ENCODE measurements at places on chromosomes 6 and 20.
A peak's percentile ranks its signal among the peaks of the same experiment; 100 is the strongest.

DNA sequence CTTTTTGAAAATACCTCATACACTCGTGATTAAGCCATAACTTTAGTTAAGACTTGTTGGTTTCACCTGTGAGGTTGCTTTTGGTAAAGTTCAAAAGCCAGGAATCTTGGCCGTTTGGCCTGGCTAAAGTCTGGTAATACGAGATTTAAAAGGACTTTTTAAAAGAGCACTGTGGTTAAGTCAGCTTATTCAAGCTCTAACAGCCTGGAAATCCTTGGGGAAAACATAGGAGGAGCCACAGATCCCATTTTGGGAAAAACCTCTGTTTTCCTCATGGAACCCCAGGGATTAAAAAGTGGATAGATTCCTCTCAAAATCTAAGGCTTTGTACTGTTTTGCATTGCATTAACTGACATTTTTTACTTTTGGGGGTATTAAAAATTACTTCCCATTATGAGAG lies 13.7 kb upstream of the SLC22A16 start:
- DNase-seq = no peak

DNA sequence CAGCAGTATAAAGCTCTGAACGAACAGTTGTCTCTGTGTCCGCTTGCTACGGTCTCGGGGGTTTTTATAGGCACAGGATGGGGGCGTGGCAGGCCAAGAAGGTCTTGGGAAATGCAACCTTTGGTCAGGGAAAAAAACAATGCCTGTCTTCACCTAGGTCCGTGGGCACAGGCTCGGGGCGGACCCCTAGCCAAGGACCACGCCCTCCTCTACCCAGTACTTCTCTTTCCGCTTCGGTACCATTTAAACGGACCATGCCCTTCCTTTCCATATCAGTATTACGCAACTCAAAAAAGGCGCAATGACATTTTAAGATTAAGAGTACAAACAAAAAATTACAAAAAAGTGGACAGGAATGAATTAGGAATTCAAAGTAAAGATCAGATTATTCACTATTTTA lies 44.3 kb upstream of the SLC17A4 start:
- no peak for DNase-seq

- DNase-seq = no peak
Observed at GRCh38 chr20:31260326-31260932, 3.0 kb downstream of the DEFB115 start.

GRCh38 chr6:44047801-44048200 lies 79.5 kb downstream of the MRPL14 start:
- no peak for DNase-seq

GRCh38 chr6:137904822-137905617 lies 38.0 kb downstream of the TNFAIP3 start:
- peak; percentile 15 for DNase-seq

DNA sequence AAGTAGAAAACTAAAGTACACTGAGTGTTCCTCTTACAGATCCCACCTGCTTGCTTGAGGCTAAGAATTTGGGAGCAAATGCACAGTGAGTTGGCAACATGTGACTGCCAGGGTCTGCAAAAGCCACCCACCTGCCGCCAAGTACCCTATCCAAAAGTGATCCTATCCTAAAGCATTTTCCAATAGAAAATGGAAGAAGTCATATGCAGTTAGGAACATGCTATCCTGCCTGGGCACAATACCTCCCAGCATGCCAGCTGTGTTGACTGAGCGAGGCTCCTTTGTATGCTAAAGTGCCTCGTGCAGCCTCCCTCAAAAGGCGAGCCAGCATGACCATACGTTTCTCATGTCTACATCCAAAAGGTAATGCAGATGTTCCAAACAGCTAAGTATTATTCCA lies 52.7 kb downstream of the TRAF3IP2 start:
- no peak for DNase-seq

DNA sequence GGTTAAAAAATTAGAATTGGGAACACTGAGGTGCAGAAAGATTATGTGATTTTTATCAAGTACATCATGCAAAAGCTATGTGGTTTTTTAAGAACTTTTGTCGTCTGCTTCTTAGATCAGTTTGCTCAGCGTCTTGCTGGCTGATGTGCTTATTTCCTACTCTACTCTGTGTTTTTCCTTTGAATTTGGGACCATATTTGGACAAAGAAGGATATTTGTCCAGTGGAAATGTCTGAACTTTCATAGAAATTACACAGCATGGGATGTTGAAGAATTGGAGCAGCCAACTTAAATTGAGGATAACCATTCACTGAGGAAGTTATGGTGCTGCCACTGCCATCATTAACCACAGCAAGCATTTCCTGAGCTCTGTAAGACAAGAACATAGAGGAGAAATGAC lies 252.8 kb upstream of the HS3ST5 start:
- DNase-seq = no peak

GRCh38 chr6:35237476-35237875 lies 22.1 kb upstream of the ZNF76 start:
- DNase-seq = no peak

DNA sequence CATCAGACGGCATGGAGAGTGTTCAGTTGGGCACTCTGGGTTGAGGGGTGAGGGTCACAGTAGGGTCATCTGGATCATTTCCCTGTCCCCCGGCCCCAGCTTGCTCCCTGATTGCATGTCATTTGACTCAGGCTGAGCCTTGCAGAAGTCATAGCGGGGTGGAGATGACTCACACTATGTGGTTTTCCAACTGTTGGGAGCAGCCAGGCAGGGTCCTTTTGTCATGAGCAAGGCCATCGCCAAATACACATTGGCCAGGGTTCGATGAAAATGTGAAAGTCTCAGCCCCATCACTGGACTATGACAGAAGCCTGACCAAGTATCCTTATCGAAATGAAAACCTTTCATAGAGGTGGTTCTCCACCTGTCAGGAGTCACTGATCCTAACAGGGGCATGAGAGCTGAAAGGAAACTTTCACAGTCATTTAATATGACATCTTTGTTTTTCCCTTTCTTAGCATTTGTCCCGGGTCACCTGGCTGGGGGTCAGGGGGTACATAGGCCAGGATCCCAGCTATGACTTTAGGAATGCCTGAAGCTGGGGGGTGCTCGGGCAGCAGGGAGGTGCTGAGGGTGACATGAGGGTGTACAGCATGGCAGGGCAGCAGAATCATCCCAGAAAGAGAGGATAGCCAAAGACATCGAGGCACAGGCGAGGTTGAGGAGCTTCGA lies 70.2 kb upstream of the CD93 start:
- DNase-seq = no peak

- DNase-seq = no peak
Observed at GRCh38 chr6:14283600-14284235, 166.1 kb downstream of the CD83 start.

DNA sequence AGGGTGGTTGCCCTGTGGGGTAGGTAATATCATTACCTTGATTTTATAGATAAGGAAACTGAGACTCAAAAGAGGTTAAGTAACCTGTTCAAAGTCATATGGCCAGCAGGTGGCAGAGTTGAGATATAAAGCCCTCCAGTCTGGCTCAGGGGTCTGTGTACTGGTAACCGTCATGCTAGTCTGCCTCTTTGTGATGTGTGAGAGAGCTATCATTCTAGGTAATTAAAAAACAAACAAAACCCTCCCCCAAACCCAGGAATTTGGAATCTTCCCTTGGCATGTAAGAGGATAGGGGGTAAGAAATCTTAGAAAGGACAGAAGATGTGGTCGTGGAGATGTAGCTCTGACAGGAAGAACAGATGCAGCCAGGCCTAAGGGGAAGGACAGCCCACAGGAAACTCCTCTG lies 206.0 kb downstream of the CDC5L start:
- peak; percentile 28 for DNase-seq

GRCh38 chr6:161683400-161683799 lies 409.5 kb upstream of the AGPAT4 start:
- no peak for DNase-seq

DNA sequence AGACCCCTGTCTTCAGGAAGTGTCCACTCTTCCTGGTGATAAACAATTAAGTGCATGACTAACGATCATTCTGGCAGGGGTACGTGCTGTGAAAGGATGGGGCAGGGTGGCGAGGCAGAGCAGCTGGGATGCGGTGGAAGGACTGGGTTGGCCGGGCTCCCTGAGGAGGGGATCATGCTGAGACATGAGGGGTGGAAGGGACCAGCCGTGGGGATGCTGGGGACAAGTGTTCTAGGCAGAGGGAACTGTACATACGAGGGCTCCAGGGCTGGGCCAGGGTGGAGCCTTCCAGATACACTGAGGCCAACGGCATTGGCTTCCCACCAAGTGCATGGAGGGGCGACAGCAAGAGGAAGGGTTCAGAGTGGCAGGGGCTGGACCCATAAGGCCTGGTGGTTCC lies 65.7 kb upstream of the SIRPA start:
- DNase-seq = no peak

- no peak for DNase-seq
Observed at GRCh38 chr20:1377984-1378734, 14.7 kb downstream of the FKBP1A start.

GRCh38 chr6:10595731-10596664 lies 74.8 kb downstream of the GCNT2 start:
- no peak for DNase-seq

- no peak for DNase-seq
Observed at GRCh38 chr6:45625191-45625664, 247.5 kb upstream of the SUPT3H start.

GRCh38 chr6:156890627-156891314 lies 113.6 kb downstream of the ARID1B start:
- DNase-seq = no peak

GRCh38 chr6:126976253-126976797 lies 142.1 kb upstream of the RSPO3 start:
- DNase-seq = no peak

- DNase-seq = no peak
Observed at GRCh38 chr6:106466211-106466610, 105.7 kb downstream of the CRYBG1 start.

DNA sequence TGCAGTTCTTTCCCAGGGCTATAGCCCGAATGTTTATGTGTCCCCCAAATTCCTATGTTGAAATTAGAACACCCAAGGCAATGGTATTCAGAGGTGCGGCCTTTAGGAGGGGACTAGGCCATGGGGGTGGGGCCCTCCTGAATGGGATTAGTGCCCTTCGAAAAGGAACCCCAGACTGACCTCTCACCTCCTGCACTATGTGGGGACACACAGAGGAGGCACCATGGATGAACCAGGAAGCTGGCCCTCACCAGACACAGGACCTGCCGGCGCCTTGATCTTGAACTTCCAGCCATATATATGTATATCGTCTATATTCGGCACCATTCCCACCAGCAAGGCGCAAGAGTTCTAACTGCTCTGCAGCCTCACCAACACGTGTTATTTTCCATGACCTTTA lies 101.5 kb upstream of the BHLHE23 start:
- DNase-seq = no peak

DNA sequence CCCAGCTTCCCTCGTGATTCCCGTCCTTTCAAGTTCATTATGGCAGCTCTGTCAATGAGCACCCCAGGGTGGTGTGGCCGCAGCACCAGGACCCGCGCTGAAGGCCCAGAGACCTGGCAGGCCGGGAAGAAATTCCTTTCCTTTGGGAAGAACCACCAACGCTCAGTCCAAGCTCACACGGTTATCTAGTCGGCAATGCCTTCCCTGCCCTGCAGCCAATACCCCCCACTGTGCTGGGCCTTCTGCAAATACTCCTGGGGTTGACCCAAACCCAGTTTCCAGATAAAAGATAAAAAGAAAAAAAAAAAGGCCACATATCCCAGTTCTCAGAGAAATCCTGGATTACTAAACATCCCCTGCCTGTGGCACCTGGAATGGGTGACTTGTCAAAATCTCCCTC lies 28.7 kb downstream of the PXDC1 start:
- no peak for DNase-seq

GRCh38 chr6:41239467-41240159 lies 11.5 kb downstream of the TREML4 start:
- no peak for DNase-seq

- DNase-seq = no peak
Observed at GRCh38 chr20:47500554-47500953, 1.1 kb upstream of the NCOA3 start.

- DNase-seq = no peak
Observed at GRCh38 chr6:22838345-22838744, 269.0 kb downstream of the HDGFL1 start.

DNA sequence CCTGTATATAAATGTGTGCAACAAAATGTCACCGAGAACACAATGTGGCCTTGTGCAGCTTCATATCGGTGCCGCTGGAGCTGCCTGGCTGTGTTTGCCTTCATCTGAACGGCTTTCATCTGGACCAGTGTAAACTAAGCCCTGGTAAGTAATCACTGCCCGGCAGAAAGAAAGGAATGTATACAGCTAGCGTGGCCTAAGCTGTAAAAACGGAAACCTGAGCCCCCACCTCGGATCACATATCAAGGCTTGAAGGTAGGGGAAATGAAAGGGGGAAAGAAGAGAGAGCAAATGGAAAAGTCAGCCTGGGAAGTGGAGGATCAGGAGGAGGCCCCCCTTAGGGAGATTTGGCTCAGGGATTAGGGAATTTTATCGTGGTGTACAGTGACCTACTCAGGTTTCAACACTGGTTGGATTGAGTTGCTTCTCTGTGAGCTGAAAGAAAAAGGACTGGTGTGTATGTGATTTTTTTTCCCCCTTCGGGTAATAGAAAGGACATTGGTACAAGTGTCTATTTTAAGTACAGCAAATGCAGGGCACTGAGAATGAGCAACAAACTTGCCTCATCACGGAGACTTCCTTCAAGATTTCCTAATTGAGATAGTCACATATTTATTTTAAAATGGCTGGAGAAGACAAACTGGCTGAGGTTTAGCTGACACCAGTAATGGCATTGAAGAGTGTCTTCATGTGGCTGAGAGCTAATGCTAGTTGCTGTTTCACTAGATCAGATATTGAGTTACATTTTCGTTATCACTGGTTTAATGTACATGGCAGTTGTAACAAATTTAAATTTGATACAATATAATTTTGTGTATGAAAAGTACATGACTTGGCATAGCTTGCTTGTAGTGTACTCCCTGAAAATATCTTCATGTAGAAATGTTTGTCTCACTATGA lies 3.5 kb downstream of the SOBP start:
- DNase-seq = no peak

DNA sequence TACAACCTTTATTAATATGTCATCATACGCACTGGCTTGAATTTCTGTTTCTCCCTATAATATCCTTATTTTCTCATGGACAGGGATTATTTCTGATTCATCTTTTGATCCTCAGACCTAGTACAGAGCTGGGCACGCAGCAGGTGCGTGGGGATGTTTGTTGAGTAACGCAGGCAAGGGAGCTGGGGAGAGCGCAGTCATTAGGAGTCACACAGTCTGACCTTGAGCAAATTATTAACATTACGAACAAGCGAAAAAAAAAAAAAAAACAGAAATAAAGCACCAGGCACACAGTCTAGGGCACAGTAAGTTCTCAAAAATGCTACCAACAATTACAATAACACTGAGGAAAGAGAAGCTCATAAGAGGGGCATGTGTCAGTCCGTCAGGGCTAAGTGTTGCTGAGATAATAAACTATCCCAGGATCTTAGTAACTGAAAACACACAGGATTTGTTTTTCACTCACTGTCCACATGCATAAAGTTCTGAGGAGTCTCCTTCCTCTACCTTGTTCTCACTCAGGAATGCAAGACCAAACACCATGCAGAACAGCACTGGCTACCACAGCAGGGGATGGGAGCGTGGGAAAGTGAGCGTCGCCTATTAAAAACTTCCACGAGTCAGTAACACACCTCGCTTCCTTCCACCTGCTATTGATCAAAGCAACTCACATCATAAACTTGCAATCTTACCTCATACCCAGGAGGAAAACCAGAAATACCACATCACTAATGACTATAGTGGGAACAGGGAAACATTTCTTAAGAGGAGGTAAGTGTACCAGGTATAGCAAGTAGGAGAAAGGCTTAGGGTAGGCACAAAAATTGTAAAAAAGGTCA lies 56.9 kb downstream of the PDE10A start:
- no peak for DNase-seq

GRCh38 chr20:17610566-17611289 lies 40.9 kb downstream of the DSTN start:
- peak; percentile 43 for DNase-seq
